ENCODE measurements at places on chromosomes 1 and 21.

DNA sequence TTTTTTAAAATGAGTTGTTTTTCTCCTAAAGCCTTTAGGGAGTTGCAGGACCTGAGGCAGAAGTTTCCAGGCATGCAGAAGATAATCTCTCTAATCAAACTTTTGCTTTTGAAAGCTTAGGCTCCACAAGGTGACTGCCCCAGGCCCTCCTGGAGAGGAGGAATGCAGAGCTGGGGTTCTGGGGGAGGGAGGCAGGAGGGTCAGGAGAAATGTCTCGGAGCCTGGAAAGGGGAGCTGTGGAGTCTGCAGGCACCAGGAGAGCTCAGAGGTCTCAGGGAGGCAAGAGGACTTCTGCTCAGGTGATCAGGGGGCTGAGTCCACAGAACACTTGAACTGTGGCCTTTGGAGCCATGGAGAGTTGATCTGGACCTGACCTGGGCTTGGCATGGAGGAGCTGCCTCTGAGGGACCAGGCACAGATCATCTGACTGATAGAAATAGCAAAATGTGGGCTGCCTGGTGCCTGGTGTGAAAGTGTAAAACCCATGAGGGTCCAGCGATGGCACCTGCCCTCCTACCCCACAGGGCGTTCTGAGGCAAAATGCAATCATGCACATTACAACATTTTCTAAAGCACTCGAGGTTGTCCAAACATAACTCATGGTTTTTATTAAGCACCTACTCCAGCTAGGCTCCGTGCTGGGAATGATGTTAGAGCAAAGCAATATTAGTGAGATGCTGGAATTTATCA, 10.0 kb upstream of the ABCG1 start:
- DNase-seq, result no peak

DNA sequence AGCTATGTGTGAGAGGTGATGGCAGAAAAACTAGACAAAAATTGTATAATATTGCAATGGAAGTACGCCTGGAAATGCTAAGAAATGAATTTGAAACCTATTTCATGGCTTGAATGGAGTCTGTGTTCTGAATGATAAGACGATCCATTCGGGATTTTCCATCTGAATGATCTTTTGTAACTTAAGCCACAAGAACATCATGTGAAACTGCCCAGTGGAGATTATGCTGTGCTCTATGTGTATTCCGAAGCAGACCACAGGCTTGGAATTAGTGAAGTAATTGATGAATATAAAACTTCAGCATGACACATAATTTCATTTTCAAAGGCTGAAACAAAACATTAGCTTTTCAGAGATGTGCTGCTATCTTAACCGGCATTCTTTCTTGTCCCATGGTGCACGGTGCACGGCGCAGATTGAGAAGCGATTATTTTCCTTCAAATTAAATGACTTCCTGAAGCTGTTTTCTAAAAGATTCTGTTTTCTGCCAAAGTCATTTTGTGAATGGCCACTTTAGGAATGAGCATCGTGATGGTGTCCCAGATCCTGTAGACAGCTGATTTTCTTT, 652.9 kb downstream of the PLA2G4A start:
- no peak for DNase-seq

DNA sequence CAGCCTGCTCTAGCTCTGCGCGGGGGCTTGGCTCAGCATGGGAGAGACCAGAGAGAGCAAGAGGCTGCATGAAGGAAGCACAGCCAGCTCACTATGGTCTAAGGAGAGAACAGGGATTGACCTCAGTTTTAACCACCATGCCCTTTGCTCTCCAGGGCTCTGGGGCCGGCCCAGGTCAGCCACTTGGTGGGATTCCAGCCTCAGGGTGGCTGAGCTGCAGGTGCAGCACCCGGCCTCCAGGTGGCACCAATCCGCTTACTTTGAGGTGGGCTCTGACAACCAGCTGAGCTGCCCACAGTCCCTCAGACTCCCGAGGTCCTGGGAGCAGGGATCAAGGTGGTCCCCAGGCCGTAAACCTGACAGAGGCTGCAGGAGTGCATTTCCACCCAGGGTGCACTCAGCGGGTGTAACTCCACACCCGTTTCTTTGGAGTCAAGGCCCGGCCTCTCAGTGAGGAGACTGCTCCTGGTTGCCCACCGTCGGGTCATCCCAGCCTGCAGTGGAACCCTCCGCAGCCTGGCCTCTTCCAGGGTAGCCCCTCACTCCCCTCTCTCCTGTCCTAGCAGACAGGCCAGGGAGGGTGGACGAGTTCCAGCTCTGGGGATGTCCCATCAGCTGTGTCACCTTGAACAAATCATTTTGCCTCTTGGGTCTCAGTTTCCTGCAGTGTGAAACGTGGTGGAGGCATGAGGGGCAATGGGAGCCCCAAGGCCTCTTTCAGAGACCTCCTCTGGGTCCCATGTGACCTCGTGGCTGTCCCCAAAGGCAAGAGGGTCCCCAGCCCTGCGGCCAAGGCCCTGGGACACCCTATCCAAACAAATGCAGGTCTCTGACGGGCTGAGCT, 607 bp upstream of the LGR6 start:
- DNase-seq, result peak; percentile 71

GRCh38 chr1:39850606-39851216, 32.6 kb downstream of the TRIT1 start:
- no peak for DNase-seq

- no peak for DNase-seq
Observed at GRCh38 chr1:9413877-9414213, 121.2 kb downstream of the SPSB1 start.

Measured in GM12892 (cell line).